Right ventricle myocardium superior (tissue), 1 donor: ENCODE measurements at places on chromosomes 1 and 21. TPM values are rescaled to one million over a fixed set of nuclear protein-coding genes. Genes with fewer than 3 reads are reported as not detected.
A peak's percentile ranks its signal among the peaks of the same experiment; 100 is the strongest.

GRCh38 chr1:208562151-208562960 is 318.2 kb upstream of the PLXNA2 start:
- no peak for DNase-seq

- no peak for DNase-seq
Observed at GRCh38 chr1:203673550-203674411, 47.1 kb downstream of the ATP2B4 start.

DNA sequence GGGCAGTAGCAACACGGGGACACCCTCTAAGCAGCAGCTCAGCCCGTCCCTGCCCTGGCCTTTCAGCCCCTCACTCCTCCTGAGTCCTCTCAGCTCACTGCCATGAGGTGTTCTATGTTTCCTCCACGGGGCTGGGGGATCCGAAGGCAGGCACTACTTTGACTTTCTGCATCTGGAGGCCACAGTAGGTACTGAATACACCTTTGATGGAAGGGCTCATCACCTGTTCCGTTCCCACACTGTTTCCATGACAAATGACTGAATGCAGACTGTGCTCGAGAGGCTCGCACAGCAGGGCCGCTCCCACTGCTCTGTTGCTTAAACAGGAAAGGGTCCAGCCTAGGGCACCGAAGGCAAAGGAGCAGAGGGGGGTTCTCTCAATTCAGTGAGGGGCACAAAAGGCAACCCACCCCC is 77.6 kb upstream of the DNAH14 start:
- DNase-seq, result no peak

DNA sequence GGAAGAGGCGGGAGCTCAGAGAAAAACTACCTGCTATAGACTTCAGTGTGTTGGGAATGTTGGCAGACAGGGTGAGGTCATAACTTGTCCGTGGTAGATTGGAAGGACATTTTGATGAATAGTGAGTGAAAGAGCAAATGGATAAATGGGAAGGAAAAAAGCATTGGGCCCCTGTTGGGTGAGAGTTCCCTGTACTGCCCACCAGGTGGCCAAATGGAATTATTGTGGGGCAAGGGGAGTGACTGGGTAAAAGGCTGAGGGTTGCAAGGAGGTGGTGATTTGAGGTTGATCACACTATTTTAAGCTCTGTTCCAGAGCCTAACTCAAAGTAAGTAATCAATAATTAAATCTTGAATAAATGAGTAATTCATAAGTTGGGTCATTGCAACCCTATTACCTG is 60.4 kb downstream of the MRPS6 start:
- DNase-seq, result no peak

DNA sequence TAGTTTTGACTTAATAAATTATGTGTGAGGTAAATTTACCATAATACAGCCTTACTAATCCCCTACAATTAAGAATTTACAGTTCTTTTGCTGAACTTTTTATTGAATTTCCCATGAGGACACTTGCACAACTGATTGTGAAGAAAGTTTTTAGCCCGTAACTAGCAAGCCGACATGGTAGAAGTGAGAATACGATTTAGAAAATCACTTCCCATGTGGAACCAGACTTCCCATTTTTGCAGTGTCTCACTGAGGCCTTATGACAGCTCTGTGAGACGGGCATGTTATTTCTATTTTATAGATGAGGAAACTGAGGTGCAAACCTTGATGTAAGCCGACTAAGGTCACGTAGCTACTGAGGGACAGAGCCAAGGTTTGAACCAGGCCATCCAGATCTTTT is 32.5 kb upstream of the LMO4 start:
- DNase-seq, result no peak

GRCh38 chr1:1554926-1555915 is 14.8 kb upstream of the TMEM240 start:
- DNase-seq, result no peak

DNA sequence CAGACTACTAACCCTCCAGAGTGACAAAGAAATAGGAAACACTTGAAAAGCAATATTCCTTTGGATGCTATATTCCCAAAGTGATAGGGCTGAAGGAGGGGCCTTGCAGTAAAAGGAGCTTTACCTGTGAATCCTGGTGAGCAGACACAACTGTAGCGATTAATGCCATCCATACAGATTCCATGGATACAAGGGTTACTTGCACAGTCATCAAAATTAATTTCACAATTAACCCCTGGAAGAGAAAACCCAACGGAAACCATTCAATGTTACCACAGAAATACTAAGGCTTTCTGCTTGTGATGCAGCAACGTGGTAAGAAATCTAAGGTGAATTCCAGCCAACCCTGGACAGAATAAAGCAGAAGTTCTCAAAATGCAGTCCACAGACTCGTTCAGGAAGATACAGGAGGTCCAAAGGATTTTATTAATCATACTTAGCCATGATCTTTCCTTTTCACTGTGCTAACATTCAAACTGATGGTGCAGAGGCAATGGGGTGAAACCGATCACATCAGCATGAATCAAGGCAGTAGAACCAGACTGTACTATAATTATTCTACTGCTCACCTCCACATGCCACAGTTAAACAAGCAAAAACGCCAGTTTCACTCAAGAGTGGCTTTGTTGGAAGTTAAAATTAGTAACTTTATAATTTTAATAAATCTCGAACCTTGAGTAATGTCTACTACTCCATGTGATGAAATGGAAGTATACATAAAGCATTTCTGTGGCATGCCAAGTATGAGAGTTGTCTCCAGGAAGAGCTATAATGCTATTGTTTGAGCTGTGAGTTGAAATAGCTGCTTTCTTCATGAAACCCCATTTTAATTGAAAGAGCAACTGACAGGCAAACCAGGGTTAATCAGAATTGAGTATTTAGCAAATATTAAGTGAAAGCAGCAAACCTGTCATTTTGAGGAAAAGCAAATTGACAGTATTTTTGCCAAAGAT is 63.2 kb upstream of the ADAM30 start:
- DNase-seq, result no peak

DNA sequence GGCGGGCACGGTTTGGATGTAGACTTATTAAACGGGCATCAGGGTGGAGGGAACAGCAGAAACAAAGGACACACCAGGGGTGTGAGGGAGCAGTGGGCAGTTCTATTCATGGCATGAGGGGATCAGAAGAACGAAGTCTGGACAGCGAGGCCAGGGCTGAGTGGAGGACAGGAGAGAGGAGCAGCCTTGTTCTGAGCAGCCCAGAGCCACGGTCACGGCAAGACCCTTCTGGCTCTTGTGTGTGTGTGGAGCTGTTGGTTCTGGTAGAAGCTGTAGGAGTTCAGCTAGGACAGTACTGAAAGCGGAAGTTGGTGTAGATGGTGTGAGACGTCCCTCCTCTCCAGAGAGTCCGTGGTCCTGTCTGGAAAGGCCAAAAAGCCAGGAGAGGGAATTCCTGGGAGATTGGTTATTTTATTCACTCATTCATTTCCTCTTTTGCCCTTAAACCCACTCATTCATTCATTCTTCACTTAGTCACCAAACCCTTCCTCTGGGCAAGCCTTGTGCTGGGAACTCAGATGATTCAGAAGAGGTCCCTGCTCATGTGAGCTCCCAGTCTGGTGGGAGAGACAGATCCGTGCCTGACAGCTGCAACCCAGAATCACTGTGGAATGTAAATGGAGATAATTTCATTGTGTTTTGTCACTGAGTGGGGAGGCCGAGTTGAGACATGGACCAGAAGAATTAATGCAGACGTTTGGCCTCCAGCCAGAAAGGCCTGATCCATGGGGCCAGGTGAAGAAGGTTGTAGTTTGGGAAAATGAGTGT is 4.1 kb upstream of the ACOT11 start:
- no peak for DNase-seq

GRCh38 chr1:85585799-85586198 is 5.2 kb downstream of the CCN1 start:
- DNase-seq, result no peak

DNA sequence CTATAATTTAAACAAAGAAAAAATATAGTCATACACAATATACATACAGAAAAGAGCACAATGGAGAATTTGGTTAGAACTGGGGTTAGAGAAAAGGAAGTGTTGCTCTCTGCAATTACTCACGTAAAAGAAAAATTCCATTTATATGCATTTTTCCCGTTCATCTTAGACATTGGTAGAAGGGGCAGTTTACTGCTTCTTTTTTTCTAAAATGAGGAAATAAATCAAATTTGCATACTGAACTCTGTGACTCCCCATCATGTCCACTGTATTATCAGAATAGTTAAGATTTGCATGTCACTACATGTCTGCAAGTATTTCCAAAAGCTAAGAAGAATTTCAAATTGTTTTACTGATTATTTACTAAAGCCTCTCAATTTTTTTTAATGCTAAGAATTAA is 44.1 kb upstream of the C1orf105 start:
- no peak for DNase-seq

- DNase-seq, result no peak
Observed at GRCh38 chr1:213444224-213444623, 393.2 kb downstream of the RPS6KC1 start.

- peak; percentile 88 for DNase-seq
Observed at GRCh38 chr1:28248273-28249012, 10.9 kb upstream of the SESN2 start.

DNA sequence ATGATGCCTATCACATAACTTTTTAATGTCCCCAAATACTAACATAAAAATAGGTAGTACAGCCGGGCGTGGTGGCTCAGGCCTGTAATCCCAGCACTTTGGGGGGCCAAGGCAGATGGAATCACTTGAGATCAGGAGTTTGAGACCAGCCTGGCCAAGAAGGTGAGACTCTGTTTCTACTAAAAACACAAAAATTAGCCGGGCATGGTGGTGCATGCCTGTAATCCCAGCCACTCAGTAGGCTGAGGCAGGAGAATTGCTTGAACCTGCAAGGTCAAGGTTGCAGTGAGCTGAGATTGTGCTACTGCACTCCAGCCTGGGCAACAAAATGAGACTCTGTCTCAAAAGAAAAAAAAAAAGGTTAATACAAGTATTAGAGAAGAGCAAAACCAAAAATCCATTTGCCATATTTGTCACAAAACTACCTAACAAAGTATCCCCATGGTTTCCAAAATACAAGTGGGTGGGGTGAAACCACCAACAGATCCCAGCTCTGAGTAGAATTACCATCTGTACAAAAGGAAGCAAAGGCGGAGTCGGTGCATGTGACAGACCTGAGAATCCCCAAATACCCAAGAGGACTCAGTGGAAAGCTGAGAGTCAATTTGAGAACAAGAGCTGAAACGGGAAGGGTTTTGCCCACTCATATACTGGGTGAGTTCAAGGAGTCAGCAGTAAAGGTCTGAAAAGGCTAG is 113.2 kb downstream of the TOMM20 start:
- no peak for DNase-seq

- DNase-seq, result no peak
Observed at GRCh38 chr1:10674700-10675609, 121.5 kb downstream of the CASZ1 start.

DNA sequence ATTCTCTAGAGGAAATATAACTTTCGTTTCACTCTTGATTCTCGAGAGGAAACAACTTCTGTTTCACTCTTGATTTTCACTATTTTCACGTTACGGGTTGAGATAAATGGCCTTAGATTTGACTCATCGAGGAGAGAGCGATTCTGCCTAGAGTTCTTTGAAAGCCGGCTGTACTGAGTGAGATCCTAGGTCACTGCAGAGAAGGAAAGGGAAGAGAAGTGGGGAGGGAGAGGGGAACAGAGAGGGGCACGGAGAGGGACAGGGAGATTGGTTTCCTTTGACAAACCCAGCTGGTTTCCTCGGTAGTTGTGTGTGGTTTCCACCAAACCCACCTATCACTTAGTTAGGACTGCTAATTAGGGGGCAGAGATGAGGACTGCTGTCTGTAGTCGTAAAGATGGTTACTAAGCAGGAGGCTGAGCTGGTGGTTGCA is 21.6 kb upstream of the GPR137B start:
- DNase-seq, result no peak

FCRL2 gene
- total RNA-seq, result not detected

ELF3 gene
- total RNA-seq, result 0.65 TPM

SIKE1 gene
- 26.5 TPM for total RNA-seq

FAM72A gene
- total RNA-seq, result 1.2 TPM

SPRR2E gene
- not detected for total RNA-seq

DHRS3 gene
- total RNA-seq, result 84.7 TPM

KRTAP13-2 gene
- total RNA-seq, result not detected
